ENCODE measurements at places on chromosomes 4 and X.

DNA sequence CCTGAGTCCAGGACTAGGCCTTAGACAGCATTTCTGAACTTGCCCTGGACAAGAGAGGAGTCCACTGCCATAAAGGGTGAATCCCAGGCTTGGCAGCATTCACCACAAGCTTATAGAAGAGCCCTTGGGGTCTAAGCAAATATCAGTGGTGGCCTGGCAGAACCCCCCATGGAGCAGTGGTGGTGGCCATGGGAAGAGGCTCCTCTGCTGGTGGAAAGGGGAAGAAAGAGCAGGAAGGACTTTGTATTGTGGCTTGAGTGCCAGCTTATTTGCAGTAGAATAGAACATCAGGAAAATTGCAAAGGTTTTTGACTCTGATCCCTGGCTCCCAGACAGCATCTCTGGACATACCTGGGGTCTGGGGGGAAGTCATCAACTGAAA is 58.1 kb upstream of the STARD8 start:
- DNase-seq = no peak

DNA sequence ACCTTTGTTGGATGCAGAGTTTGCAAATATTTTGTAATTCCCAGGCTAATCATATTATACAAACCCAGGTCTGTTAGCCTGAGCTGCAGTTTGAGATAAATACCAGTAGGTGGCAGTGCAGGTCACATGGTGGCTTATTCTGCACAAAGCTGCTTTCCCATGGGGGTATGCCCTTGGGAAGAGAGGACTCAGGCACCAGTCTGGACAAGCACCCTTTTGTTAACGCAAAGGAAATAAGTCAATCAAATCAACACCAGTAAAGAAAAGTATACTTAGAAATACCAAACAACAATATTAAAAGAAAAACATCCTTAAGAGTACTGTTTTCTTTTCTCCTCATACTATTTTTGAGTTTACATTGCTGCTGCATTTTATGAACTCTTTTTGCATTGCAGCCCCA is 389.0 kb upstream of the ZFP42 start:
- DNase-seq = no peak

GRCh38 chr4:40822420-40823166 is 72.8 kb downstream of the NSUN7 start:
- DNase-seq = no peak

- DNase-seq = no peak
Measured at GRCh38 chrX:34197946-34198345, 65.8 kb upstream of the FAM47A start.

DNA sequence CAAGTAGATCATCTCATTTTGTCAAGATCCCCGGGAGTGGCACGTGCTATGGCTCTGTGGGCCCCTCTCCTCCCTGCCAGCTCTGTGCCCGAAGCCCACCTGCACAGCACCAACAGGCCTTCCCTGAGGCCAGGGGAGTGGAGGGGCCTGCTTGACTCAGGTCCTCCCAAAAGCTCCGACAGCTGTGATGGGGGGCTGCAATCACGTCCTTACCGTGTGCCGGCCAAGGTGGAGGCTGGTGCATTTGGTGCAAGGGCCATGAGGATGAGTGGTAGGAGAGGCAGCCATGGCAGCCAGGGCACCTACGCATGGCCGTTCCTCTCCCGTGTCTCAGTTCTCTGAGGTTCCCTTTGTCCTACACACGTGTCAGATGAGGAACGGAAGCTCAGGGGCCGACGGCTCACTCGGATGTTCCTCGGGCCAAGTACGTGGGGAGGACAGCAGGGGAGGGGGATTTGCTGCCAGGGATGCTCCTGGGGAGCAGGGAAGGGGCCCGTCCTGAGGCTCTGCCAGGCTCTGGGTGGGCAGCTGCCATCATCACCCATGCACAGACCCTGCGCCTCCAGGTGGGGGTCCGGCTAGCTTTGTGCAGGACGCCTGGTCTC is 95.8 kb downstream of the HMX1 start:
- peak; percentile 46 for DNase-seq

GRCh38 chr4:22881411-22881810 is 188.7 kb downstream of the GBA3 start:
- DNase-seq = no peak

DNA sequence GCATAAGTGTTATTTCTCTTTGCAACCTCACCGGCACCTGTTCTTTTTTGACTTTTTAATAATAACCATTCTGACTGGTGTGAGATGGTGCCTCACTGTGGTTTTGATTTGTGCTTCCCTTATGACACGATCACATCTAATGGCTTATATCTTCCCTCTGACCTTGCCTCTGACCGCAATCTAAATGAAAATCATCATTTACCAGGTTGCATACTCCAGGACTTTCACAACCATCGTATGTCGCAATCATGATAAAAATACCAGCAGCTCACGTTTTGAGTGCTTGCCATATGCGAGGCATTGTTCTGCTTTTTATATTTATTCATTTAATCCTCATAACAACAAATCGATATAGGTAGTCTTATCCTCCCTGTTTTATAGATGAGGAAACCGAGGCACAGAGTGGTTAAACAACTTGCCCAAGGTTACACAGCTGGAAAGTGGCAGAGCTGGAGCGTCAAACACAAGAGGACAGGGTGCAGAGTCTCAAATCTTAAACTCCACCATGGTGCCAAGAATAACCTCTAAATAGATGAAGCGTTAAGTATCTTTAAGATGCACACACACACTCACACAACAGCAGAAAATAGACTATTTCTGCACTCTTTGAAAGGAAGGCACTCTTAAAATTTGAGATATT is 102.2 kb downstream of the SEL1L3 start:
- no peak for DNase-seq

GRCh38 chr4:40307627-40308497 is 27.3 kb upstream of the CHRNA9 start:
- DNase-seq = no peak

DNA sequence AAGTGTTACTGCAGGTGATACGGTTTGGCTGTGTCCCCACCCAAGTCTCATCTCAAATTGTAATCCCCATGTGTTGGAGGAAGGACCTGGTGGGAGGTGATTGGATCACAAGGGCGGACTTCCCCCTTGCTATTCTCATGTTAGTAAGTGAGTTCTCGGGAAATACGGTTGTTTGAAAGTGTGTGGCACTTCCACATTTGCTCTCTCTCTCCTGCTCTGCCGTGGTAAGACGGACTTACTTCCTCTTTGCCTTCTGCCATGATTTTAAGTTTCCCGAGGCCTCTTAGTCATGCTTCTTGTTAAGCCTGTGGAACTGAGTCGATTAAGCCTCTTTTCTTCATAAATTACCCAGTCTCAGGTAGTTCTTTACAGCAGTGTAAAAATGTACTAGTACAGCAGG is 65.2 kb upstream of the SLC7A11 start:
- no peak for DNase-seq

DNA sequence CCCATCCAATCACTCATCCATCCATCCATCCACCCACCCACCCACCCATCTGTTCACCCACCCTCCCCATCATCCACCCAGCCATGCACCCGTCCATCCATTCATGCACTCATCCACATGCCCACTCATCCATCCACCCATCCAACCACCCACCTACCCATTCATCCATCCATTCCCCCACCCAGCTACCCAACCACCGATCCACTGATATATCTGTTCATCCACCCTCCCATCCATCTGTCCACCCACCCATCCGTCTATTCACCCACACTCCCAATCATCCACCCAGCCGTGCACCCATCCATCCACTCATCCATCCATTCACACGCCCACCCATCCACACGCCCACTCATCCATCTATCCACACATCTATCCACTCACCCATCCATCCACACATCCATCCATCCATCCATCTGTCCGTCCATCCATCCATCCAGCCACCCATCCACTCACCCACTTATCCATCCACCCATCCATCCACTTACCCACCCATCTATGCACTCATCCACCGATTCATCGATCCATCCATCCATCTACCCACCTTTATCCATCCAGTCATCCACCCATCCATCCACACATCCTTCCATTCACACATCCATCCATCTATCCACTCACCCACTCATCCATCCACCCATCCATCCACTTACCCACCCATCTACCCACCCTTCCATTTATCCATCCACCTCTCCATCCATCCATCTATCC is 28.4 kb downstream of the ASMTL start:
- peak; percentile 31 for DNase-seq

DNA sequence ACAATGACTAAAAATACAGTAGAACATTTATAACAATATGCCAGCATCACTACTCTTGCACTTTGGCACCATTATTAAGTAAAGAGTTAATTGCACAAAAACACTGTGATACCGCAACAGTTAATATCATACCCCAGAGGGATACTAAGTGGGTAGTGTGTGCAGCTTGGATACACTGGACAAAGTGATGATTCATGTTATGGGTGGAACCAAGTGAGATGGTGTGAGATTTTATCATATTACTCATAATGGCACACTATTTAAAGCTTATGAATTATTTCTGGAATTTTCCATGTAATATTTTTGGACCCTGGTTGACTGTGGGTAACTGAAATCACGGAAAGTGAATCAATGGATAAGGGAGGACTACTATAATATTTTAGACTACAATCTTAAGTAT is 265.3 kb downstream of the PCDH18 start:
- DNase-seq = no peak

All from aorta (tissue), 5 donors.